SK-N-MC (cell line): ENCODE measurements at places on chromosomes 16 and 17.

DNA sequence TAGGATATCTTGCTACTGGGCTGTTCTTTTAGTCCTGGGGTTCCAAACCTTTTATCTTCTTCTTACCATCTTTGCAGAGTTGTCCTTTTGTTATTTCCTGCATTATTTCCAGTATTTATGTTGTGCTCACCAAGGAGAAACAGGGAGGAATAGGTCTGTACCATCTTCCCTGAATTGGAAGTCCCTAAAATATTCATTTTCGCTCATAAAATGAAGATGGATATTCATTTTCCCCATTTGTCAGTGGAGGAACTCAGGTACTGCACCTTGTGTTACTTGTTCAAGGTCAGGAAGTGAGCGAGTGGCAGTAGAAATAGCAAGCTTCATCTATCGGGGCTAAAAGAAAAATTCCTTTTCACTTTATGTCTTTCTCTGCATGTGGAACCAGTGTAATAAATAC is 989.7 kb downstream of the CDH11 start:
- no peak for DNase-seq

- no peak for DNase-seq
These were observed 684 bp upstream of the CWC25 start for GRCh38 chr17:38825762-38826247.

DNA sequence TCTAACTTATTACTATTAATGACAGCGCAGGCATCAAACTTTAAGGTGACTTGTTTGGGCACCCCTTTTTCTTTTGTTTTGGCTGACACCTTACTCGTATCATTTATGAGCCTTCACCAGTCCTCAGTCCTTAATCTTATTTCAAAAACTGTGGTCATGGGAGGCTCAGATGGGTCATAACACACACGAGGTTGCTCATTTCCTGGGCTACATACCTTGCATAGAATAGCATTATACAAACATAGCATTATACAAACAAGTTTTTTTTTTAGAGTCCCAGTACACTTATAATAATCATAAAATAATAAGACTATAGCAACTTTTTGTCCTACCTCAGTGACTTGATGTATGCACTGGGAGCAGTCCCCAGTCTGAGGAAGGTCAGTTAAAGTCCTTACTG is 11.2 kb upstream of the ACSF2 start:
- no peak for DNase-seq

GRCh38 chr16:57865746-57866528 is 63.6 kb upstream of the KIFC3 start:
- no peak for DNase-seq

DNA sequence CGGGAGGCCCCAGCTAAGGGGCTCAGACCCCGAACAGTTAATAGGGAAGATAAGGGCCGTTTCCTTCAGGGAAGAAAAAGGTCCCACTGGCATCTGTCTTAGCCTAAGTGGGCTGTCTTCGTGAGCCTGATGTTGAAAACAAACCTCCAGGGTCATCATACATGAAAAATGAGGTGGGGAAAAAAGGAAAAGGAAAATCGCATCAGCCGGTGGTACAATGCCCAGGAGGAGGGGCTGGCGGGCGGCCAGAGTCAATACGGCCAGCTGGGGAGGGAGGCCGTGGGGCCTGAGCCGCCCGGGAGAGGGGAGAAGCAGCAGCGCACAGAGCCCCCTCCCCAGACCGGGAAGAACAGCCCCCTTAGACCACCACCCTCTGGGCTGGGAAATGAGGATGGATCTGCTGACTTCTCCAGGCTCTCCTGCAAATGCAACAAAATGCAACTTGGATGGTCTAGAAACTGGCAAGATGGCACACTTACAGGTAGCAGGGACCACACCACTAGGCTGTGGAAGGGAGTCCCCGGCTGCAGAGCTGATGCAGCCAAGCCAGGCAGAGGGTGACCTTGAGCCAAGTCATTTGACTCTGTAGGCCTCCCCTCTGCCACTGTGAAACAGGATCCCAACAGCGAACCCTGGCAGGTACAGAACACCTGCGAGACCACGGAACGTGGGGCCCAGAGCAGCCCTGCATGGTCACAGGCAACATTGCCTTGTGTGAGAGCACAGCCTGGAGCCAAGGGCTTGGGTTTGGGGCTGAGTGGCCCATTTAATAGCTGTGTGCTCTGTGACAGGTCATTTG is 448.5 kb downstream of the SOX9 start:
- no peak for DNase-seq

DNA sequence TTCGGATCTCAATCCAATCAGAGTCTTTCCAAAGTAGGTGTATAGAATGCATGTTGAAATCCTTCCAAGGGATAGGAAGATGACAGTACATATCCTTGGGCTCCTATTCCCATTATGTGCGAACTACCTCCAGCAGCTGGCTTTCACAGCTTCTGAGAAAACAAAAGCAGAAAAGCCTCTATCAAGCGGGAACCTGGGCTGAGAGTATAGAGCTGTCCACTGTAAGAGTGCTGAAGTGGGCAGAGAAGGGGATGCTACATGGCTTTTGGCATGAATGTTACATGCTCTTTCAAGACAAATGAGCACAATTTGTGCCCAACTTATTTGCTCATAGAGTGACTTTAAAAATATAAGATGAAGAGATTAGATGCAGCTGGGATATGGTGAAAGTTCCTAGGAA is 993.5 kb downstream of the CDH8 start:
- no peak for DNase-seq

DNA sequence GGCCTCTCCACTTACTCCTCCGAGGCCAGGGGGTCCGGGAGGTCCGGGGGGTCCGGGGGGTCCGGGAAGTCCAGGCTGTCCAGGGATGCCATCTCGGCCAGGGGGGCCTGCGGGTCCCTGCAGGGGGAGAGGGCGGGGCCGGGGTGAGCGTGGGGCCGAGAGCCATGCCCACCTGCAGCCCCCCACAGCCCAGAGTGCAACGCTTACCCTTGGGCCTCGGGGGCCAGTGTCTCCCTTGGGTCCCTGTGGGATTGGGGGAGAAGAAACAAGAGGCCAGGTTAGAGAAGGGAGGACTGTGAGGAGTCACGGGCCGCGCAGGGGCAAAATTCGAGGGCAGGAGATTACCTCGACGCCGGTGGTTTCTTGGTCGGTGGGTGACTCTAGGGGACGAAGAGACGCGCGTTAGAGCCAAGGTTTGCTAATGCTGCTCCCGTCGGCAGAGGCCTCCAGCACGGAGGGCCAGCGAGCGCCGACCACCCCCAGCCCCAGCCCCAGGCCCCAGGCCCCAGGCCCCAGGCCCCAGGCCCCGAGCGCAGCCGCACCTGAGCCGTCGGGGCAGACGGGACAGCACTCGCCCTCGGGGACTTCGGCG is 2.1 kb downstream of the COL1A1 start:
- DNase-seq = no peak

DNA sequence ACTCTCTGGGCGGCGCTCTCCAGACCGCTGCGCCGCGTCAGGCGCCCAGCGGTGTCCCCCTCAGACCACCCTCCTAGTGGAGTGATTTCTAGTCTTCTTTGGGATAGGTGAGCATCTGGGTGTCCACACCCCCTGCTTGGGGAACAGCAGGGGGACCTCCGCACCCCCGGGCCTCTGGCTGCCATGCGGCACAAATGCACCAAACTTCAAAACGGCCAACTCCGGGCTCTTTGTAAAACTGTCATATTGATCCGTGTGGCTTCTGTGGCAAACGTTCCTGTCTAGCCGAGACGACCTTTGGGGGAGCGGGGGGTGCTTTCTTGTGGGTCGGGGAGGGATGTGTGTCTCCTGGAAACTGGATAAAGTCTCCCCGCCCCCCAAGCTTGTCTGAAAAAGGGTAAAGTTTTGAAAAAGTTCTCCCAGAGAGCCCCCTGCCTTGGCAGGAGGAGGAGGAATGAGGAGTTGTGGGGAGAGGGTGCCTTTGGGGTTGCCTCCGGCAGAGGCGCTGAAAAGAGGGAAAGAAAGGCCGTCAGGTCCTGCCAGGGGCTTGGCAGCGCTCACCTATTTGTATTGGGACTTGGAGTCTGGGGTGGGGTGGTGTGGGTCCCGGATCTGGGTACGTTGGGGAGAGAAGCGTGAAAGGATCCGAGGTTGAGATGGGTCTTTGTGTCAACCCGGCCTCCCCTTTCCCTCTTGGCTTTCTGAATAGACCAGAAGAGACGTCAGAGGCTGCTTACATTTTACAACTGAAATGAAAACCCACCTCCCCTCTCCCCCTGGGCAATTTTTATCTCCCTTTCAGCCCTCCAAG is 2.2 kb upstream of the CHD3 start:
- no peak for DNase-seq

GRCh38 chr17:48026502-48027321 is 10.9 kb downstream of the COPZ2 start:
- DNase-seq = no peak

GRCh38 chr16:69561901-69562300 is 3.9 kb upstream of the NFAT5 start:
- DNase-seq = no peak

DNA sequence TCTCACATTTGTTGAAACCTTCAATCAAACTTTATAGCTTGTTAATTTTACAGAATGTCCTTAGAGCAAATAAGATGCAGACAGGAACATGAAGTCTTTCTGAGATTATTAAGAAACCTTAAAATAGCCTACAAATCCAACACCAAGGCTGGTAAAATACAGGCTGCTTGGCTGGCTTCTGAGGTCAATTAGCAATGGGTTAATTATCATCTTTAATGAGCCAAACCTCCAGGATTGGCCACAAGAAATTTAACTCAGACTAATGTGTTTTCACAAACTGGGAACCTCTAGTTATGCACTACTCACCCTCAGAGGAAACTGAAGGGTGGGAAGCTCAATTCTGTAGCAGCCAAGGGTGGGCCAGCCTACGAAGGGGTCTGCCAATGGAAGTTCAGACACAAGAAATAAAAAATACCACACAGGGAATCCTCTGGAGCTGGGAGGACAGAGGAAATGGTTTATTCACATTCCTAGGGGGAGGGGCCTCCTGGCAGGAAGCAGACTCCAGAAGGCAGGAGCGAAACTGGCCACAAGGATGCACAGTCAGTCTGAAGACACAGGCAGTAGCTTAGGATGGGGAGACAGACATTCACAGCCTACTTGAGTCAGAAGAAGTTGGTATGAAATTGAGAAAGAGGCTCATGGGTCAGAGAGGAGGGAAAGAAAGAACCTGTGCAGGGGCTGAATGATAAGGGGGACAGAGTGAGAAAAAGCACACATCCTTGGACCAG is 36.1 kb downstream of the HIC1 start:
- DNase-seq = no peak

- no peak for DNase-seq
These were observed 1537.7 kb upstream of the GOT2 start for GRCh38 chr16:60271781-60272180.

DNA sequence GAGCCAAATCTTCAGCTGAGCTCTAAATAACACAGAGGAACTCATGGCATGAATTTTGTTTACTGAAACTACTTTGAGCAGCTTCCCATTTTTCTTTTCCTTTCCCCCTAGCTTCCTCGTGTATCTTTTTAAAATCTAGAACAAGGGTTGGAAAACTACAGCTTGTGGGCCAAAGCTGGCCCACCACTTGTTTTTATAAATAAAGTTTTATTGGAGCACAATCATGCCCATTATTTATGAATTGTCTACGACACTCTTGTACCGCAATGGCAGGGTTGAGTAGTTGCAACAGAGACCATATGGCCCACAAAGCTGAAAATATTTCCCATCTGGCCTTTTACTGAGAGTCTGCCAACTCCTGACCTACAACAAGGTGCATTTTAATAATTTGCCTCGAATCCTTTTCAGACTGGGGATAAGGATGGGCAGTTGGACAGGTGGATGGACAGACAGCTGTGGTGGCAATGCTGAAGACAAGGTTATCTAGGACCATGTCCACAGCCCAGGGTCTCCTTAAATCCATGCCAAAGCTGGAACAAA is 87.7 kb downstream of the RMI2 start:
- DNase-seq = no peak

- DNase-seq = no peak
These were observed 139.4 kb upstream of the ERCC4 start for GRCh38 chr16:13780406-13781168.

GRCh38 chr16:77324729-77325128 is 110.1 kb downstream of the ADAMTS18 start:
- DNase-seq = no peak

GRCh38 chr17:51054748-51055147 is 65.9 kb downstream of the SPAG9 start:
- DNase-seq = no peak

GRCh38 chr16:28842696-28843095 is 3.5 kb downstream of the TUFM start:
- DNase-seq = no peak

- no peak for DNase-seq
These were observed 28.7 kb downstream of the GSE1 start for GRCh38 chr16:85641776-85642176.

DNA sequence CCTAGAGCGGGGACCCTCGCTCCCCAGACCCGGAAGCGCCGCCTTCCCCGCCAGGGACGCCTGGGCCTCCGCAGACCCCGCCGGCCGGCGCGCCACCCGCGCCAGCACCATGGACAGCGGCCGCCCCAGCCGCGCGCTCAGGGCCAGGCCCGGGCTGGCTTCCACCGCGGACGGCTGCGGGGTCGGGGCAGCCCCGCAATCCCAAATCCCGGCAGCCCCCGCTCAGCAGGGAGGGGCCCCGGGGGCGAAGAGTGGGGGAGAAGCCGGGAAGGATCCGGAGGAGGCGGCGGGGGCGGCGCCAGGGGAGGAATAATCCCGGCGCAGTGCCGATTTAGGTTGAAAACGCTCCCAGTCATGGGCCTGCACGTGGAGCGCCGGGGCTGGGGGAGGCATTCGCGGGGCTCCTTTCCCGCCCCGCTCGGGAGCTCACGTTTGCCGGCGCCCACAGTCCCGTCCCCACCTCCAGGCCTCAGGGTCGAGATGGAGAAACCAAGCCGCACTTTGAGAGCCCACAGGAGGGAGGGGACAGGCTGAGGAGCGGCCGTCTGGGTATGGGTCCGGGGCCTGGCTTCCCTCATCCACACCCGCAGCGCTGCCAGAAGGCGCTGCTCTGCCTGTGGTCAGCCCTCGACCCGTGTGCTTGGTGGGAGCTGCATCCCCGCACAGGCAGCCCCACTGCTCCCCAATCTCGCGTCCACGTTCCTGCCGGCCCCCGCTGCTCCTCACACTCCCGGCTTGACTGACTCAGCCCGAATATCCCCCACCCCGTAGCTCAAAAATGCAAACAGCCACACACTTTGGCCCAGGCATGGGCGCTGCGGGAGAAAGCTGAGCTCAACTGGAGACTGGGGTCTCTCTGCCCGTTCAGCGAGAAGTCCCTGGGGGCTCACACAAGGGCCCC is 4.7 kb downstream of the FBXL16 start:
- DNase-seq = no peak

- DNase-seq = no peak
These were observed 182 bp upstream of the SPECC1 start for GRCh38 chr17:20009052-20009301.

- DNase-seq = no peak
These were observed 174.3 kb upstream of the TNRC6C start for GRCh38 chr17:77783991-77784820.

GRCh38 chr16:83552228-83552627 is 255.6 kb upstream of the HSBP1 start:
- DNase-seq = no peak
